ENCODE measurements at places on chromosomes 3 and 15. TPM values are rescaled to one million over a fixed set of nuclear protein-coding genes. Genes with fewer than 3 reads are reported as not detected.
A peak's percentile ranks its signal among the peaks of the same experiment; 100 is the strongest.

Gene UROC1
- total RNA-seq, result not detected

Gene GOLGA8J
- total RNA-seq, result not detected

Gene APH1B
- 5.1 TPM for total RNA-seq

Gene PLA2G4E
- not detected for total RNA-seq

GRCh38 chr15:53454843-53455721, 304.4 kb downstream of the WDR72 start:
- DNase-seq, result peak; percentile 8

DNA sequence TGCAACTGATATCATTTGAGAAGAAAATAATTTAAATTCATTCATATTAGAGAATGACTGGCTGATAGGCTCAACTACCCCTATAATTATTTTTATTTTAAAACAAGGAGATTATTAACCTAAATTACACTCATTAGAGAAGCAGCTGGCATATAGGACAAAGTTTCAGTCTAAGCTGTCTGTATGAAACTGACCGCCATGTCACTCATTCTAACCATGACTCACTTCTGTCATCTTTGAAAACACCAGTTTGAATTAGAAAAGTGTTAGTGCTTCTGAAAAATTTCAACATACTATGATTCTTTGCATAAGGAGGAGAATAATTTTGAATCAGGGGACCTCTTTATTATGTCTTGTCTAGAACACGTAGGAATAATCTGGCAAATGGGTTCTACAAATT, 1058.5 kb downstream of the ROBO2 start:
- DNase-seq, result no peak

Gene C3orf22
- total RNA-seq, result not detected

DNA sequence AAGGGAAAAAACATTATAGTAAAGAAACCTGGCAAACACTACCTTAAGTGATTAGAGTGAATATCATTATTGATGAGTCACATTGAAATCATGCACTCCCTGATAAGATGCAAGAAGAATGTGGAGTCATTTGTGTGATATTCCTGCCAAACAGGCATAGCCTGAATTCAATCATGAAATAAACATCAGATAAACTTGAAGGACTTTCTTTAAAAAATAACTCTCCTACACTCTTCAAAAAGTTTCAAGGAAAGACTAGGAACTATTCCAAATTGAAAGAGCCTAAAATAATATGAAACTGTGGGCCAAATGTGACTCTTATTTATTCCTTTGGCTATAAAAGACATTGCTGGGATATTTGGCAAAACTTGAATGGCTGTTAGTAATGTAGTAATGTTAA, 625.7 kb upstream of the LMCD1 start:
- DNase-seq, result peak; percentile 33

Gene RTP4
- total RNA-seq, result not detected

DNA sequence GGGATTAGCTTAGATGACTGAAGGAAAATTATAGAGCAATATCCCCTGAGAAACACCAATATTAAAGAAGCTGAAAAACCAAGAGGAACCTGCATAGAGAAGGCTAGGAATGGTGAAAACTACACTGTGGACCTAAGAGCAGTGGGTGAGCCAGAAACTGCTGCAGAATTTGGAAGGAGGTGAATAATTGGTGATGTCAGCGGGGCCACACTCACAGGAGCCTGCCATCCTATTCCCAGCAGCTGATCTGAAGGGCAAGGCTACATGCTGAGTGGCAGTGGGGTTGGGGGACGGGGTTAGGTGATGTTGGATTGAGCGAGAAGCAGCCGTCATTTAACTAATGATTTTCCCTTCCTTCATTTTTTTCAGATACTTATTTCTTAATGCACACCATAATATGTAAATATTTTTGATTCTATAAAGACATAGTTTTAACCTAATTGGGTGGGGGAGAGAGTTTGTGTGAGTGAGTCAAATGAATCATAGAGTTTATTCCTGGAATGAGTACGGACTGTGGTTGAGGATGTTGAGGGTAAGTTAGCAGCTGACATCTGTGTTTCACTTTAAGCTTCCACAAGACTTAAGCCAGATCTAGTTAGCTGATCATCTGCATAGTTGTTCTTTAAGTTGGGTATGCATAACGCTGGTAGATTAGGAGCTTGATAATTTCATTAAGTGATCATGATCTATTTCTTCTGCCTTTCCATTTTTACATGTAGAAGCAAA, 222.8 kb downstream of the PTPRG start:
- DNase-seq, result no peak

DNA sequence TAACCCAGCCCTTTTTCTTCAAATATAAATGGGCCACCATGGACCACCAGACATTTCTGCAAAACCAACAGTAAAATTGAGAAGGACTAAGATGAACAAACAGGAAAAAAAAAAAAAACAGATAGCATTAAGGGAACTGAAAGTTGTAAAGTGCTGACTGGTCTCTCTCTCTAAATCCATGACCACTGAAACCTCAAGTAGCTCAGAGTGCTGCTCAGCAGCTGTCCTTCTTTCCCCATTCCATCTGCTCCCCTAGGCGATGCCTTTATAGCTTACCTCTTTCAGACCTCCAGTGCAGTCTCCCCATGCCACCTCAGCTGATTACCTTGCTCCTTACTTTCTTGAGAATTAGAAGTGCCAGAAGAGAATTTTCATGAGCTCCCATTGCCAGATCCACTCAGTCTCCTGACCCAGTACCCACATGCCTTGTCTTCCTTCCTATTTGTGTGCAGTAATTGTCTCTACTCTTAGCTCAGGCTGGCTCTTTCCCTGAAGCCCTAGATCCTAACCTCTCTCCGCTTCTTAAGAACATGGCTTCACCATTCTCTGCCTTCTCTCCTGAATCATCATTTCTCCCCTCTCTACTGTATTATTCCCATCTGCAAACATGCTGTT, 23.9 kb upstream of the XIRP1 start:
- no peak for DNase-seq

Gene CPB1
- total RNA-seq, result not detected

- no peak for DNase-seq
These were observed 66.6 kb upstream of the ARL8B start for GRCh38 chr3:5055357-5056110.

DNA sequence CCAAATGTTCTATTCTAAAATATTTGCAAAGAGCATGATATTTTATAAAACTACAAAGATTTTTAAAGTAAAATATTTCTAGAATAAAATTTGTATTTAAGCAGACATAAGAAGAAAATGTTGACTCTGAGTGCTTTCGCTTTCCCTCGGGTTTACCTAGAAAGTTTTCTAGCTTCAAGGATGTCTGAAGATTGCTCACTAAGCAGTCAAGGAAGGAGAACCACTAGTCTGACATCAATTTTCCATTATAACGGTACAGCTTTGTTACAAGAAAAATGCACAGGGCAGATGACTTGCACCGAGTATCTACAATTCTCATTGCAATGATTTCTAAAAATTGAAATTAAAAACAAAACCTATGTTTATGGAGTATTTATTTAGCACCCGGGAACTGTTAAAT, 14.2 kb downstream of the GPR15 start:
- no peak for DNase-seq

Data from Caki2 (cell line).